ENCODE measurements at places on chromosomes 12 and 14.

DNA sequence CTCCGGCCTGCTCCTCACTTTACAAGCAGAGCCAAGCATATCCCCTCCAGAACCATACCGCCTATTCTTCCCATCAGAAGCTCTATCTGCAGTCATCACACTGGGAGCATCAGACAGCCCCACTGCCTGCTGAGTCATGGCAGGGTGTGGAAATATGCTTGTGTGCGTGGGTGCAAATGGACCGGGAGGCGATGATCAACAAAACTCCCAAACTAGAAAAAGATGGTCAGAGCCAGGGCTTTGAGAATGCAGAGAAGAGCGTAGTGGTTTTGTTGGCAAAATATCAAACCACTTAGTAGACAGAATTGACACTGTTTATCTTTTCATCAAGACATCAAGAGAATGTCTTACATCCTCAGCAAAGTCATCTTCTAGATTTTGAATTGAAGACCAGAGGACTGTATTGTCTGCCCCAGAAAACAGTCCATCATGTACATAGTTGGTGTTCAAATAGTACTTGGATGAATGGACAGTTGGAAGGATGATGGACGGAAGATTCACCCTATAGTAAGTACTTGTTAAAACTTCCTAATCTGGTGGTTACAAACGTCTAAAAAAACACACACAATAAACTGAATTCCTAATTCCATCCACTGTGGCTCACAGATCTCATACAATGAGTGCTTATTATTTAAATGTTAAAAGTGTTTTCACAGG is 54.9 kb downstream of the VWF start:
- DNase-seq, result no peak

DNA sequence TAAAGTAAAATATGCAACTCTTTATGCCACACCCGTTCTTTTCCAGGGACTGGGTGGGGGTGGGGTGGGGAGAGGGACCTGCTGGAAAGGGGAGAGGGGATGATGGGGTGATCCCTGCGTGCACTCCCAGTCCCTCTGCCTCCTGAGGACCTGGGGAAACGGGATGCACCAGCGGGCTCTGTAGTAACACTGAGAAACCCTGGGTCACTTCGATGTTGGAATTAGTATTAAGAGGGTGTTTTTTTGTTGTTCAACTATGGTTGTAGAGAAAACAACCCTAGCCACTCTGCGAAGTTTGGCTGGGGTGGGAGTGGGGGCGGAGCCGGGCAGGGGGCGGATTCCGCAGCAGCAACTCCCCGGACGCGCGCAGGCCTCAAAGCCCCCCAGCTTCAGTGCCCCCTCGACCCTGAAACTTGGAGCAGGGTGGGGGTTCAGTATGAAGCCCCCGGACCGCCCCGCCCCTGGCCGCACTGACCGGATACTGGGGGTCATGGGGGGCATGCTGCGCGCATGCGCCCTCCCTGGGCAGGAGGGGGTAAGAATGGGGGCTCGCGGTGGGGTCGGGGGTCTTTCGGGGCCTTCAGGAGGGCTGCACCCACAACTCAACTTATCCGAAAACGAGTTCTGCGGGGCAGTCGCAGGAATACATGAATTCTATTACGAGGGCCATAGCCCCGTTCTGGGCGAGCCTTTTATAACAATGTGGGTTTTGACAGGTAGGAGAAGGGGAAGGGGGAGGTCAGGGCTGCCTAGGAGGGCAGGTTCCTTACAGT is 1.3 kb upstream of the ARHGEF25 start:
- no peak for DNase-seq

GRCh38 chr12:113348849-113349536 is 9.4 kb upstream of the PLBD2 start:
- no peak for DNase-seq

GRCh38 chr12:94261786-94262185 is 113.4 kb downstream of the PLXNC1 start:
- no peak for DNase-seq

DNA sequence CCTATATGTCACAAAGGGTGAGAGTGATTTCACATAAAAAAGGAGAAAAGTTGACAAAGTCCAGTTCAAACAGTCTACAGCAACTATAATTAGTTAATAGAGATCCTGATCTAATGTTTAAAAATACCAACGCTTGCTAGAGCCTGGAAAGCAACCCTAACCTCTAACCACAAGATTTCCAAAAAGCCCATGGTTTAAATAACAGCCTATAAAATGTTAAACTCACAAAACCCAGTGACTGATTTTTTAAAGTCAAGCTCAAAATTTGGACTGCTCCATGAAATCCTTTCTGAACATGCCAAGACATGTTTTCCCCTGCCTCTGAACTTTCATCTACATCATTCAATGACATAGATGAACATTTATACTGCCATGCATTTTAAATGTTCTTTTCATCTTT is 81.6 kb downstream of the PLEKHG7 start:
- no peak for DNase-seq

- DNase-seq, result no peak
Observed at GRCh38 chr14:51093371-51094281, 1.3 kb downstream of the TRIM9 start.

DNA sequence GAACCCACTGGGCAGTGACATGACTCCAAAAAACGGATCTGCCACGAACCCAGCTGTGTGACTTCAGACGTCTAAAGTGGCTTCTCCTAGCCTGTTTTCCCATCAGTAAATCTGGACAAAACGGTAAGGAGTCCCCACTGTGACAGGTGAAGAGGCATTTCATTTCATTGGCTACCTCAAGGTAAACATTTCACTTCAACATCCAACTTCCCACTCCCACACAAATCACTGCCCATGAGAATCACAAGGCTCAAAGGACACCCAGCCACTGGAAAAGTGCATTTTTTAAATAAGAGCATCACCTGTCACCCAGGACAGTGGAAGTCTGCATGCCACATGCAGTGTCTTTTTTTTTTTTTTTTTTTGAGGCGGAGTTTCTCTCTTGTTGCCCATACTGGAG is 27.9 kb downstream of the HSP90AA1 start:
- no peak for DNase-seq

GRCh38 chr12:132537049-132537448 is 47.1 kb downstream of the FBRSL1 start:
- no peak for DNase-seq

GRCh38 chr12:128613837-128614590 is 209.7 kb downstream of the SLC15A4 start:
- no peak for DNase-seq

- DNase-seq, result no peak
Observed at GRCh38 chr14:38618514-38618913, 362.6 kb upstream of the CLEC14A start.

DNA sequence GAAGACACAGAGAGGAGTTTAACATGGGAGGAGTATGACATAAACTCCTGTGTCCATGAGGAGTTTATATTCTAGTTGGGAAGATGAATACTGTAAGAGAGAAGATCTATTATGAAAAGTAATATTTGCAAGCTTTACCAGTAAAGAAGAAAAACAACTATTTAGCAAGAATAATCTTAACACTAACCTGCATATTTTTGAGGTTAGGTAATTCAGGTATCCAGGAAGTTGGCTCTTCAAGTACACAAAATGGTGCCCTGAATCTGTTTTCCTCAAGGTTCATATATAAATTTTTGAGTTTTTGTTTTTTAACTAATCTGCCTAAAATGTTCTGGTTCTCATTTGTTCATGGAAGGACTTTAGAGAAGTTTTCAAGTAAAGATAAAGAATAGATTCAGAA is 33.9 kb upstream of the KCNMB4 start:
- no peak for DNase-seq

DNA sequence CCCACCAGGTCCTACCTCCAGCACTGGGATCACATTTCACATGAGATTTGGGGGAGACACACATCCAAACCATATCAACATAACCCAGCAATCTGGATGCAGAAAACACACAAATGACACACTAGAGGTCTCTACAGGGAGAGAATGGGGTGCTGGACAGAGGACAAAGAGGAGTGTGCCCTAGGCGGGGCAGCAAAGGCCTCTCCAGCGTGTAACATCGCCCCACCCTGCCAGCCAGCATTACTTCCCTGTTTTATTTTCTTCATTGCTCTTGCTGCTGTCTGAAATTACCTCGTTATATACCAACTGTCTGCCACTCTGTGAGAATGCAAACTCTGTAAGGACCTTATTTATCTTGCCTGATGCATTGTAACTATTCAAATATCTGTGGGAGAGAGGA is 61.1 kb downstream of the RIMBP2 start:
- no peak for DNase-seq

- no peak for DNase-seq
Observed at GRCh38 chr12:76666290-76666835, 97.6 kb upstream of the ZDHHC17 start.

DNA sequence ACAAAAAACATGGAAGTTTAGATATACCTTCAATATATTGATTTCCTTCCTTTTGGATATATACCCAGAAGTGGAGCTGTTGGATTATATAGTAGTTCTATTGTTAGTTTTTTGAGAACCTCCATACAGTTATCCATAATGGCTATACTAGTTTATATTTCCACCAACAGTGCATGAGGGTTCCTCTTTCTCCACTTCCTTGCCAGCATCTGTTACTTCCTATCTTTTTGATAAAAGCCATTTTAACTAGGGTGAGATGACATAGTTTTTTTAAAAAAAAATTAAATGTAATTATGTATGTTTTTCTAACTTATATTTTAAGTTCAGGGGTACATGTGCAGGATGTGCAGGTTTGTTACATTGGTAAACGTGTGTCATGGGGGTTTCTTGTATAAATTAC is 10.0 kb upstream of the SLC38A4 start:
- DNase-seq, result no peak

- no peak for DNase-seq
Observed at GRCh38 chr12:96164951-96165811, 29.0 kb upstream of the ELK3 start.

- DNase-seq, result no peak
Observed at GRCh38 chr12:89203144-89203543, 149.2 kb downstream of the DUSP6 start.

DNA sequence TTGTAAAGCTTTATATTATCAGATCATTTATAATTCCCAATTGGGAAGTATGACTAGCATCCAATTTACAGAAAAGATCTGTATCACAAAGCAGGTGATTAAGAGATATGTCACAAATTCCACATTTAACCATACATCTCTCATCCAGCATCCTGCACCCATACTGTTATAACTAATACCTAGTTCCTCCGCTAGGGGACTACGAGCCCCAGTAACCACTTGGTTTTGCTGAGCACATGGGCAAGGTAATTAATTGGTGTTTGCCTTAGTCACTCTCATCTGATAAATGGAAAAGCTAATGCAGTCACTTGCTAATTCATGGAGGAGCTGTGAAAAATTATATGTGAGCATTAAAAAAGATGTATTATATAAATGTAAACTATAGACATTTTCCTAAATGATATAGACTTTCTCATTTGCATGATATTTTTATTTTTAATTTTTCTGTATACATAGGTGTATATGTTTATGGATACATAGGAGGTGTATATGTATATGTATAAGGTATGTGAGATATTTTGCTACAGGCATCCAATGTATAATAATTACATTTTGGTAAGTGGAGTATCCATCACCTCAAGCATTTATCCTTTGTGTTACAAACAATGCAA is 1031.8 kb downstream of the GALC start:
- DNase-seq, result no peak

GRCh38 chr14:95067526-95067925 is 89.8 kb downstream of the DICER1 start:
- no peak for DNase-seq

DNA sequence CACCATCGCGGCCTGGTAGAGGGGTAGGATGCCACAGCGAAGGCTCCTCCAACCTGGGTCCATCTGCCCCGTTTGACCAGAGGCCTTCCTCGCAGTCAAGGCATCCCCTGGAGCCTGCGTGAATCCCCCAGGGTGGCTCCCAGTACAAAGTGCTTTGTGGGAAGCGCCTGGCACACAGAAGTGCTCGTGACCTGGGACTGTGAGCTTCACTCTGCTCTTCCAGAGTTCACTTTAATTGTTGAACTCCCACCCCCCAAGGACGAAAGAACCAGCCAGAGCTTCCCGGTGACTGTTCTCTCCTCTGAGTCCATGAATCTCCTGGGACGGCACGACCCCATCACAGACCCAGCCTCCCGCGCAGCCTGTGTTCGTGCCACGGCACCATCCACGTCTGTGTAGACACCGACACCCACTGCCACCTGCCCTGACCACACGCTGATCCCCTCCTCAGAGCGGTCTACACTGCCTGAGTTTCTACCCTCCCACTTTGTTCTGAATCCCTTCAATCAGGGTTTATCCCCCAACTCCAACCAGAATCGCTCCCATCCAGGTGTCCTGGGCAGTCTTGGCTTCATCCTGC is 15.9 kb downstream of the P2RX2 start:
- no peak for DNase-seq

DNA sequence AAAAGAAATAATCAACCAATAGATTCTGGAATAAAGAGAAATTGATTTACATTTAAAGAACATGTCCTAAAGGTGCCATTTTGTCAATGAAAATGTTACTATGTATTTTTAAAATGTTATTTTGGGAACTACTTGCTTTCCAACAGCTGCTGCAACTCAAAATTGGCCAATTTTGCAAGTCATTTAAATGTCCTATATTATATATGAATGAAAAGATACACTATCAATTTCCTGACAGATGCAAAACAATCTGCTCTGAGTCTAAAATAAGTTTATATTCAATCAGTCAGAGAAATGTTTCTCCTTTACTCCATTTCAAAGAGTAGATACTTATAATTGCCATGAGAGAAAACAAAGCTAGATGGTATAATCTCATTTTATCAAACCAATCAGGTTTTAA is 247.2 kb downstream of the ACSS3 start:
- DNase-seq, result no peak

DNA sequence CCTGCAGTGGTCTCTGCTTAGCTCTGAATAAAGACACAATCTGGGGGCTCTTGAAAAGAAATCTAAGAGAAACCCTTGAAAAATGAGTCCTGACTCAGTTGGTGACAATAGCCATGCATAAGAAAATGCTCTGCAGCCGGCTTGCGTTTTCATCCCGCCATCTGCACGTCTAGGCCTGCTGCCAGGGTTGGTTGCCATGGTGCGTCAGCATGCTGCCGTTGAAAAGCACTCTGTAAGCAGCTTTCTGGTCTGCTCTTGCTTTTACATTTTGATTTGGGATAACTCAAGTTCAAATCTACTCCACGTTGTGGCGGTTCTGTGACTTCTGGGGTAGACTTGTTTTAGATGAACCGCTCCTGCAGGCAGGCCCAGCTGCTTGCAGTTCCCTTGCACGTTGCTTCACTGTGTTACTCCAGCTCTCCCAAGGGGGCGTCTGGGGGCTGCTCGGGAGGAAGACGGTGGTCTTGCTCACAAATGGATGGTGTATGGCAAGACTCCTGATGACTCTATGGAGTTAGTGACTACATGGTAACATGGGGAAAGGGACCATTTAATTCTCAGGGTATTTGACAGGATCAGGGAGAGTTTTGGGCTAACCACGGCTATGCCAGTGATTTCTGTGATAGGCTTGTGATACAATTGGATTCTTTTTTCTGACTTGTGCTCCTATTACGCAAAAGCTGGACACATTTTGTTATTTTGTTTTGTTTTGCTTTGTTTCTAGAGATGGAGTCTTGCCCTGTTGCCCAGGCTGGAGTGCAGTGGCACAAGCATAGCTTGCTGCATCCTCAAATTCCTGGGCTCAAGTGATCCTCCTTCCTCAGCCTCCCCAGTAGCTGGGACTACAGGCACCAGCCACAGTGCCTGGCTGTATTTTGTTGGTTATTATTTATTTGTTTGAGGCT is 15.8 kb downstream of the WNT5B start:
- DNase-seq, result no peak
